ENCODE measurements at places on chromosomes 2 and 18. TPM values are rescaled to one million over a fixed set of nuclear protein-coding genes. Genes with fewer than 3 reads are reported as not detected.

The CTAGE1 gene
- not detected for total RNA-seq

DNA sequence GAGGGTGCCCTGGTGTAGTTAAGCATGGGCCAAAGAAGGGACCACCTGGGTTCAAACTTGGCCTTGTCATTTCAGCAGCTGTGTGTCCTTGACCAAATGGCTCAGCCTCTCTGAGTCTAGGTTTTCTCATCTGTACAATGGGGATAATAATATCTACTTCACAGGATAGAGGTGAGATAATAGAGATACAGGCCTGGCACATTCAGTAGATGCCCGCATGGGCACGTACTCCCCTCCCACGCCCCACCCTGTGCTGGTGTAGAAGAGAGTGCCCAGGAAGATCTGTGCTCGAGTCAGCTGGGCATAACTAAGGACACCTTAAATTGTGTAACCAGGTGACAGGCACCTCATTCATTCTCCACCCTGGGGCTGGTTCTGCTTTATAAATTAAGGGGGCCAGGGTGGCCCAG, 8.4 kb upstream of the TMEM185B start:
- DNase-seq, result no peak

GRCh38 chr2:145849466-145849865, 1329.5 kb upstream of the ZEB2 start:
- DNase-seq, result no peak

DNA sequence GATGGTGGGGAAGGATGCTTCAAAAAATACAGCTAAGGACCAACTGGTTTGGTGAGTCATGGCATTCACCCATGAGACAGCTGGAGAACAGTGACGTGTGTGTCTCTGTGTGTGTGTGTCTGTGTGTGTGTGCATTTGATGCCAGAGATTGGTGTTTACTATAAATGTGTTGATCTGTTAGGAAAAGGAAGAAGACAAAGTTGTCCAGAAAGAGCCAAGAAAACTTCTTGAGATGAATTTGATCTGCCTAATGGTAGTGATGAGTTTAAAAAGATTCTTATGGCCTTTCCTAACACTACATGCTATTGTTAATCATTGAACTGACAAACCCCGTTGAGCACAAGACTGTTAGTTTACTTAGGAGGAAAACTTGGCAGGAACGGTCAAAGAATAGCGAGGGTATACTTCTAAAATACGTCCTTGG, 36.4 kb upstream of the IL1R1 start:
- no peak for DNase-seq

DNA sequence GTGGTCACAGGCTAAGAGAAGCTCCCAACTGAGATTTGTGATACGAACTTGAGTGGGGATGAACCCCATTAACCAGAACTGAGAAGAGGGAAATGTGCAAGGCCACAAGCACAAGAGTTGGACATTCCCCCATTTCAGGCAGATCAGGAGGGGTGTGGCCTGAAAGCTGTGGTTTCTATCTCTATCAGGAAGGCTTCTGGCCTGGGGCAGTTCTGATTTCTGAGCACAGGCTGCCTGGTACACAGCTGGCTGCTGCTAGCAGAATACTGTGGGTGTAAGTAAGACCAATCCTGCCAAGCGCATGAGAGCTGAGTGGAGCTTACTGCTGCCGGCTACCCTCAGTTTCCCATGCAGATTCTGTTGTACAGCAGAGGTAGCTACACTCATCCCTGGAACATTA, 484.6 kb downstream of the SATB2 start:
- no peak for DNase-seq

The PRKAG3 gene
- total RNA-seq, result not detected

- DNase-seq, result no peak
Measured at GRCh38 chr2:3494984-3495666, 24.2 kb downstream of the ADI1 start.

- no peak for DNase-seq
Measured at GRCh38 chr18:51721388-51721787, 523.9 kb upstream of the MEX3C start.

GRCh38 chr2:196290569-196290968, 119.2 kb upstream of the STK17B start:
- DNase-seq, result no peak

- no peak for DNase-seq
Measured at GRCh38 chr2:31240381-31241365, 6.7 kb downstream of the EHD3 start.

The GCKR gene
- total RNA-seq, result not detected

The SRSF7 gene
- 45.9 TPM for total RNA-seq

DNA sequence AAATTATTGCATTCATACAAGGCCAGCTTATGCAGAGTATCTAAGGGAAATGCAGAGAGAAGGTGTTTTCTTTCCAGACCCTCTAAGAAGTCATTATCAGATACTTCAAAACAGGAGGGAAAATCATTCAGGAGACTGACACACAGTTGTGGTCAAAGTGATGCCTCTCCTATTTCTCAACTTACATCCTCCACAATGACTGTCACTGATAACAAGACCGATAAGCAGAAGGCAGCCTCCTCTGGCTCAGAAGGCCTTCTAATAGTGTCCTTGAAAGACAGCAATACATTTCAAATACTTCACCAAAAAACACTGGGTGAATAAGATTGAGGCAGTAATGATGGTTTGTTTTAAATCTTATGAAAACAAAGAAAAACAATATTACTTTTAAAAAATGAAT, 199.7 kb downstream of the PIEZO2 start:
- no peak for DNase-seq

DNA sequence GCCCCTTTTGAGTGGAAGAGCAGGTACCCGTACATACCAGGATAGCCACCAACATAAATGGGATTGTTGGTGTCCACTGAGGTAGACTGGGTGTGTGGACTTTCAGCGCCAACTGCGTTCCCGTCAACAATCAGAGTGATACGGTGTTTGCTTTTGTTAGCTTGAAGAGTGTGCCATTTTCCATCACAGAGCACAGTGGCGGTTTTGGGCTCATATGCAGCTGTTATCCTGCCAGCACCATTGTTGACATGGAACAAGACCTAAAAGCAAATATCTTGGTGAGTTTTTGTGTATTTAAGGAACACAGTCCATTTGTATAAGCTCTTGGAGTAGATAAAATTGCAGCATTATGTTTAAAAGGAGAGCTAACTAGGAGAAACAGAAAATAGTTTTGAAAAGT, 174.5 kb downstream of the LAMA1 start:
- no peak for DNase-seq

DNA sequence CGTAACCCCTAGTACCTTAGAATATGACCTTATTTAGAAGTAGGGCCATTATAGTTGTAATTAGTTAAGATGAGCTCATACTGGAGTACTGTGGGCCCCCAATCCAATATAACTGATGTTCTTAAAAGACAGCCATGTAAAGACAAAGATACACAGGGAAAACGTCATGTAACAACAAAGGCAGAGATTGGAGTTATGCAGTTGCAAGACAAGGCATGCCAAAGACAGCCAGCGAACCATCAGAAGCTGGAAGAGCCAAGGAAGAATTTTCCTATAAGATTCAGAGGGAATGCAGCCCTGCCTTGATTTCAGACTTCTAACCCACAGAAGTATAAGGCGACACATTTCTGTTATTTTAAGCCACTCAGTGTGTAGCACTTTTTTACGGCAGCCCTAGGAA, 55.9 kb upstream of the TLK1 start:
- DNase-seq, result no peak

- DNase-seq, result peak; percentile 87
Measured at GRCh38 chr2:38076710-38077430, 919 bp upstream of the CYP1B1 start.

DNA sequence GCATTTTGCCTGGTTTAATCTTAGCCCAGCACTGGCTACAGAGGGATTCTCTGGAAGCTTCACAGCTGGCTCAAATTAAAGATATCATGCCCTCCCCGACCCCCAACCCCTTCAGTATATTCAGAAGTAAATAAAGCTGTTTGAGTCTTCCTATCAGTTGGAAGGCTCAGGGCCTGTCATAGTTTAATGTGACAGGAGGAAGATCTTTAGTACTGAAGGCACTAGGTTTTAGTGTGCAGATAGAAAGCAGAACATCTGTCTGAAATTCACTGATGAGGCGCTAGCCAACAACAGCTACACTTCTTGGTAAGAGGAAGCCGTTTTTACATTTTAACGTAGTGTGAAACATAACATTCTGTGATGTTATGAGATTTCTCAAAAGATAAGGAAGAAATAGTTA, 969.1 kb upstream of the CDH2 start:
- DNase-seq, result no peak

The GPC1 gene
- 154 TPM for total RNA-seq

DNA sequence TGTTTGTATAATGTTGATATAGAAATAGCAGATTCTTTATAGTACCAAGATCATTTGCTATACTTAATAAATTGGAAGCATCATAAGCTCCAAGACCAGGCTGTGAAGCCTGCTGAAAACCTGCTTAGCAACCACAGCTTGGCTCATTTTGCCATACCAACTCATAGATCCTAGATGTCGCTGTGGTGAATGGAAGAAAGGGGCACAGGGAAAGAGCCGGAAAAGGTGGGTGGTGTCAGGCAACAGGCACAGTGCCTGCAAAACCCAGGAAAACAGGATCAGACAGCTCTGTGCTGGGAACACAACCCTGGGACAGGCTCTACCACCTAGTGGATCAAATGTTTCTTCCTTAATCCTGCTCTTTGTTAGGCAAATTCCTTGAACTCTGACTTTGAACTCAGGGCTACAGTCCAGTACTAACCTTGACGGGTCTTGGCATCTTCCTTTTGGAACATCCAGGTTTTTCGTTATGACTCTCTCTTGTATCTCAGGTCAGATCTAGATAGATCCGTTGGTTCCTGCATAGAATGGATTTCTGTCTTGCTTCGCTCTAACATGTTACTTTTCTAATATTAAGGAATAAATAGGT, 31.6 kb downstream of the TWSG1 start:
- no peak for DNase-seq

The FOSL2 gene
- 45.7 TPM for total RNA-seq

The WDR12 gene
- 51.1 TPM for total RNA-seq

- DNase-seq, result peak; percentile 55
Measured at GRCh38 chr2:149329489-149330126, 779 bp upstream of the LYPD6 start.

DNA sequence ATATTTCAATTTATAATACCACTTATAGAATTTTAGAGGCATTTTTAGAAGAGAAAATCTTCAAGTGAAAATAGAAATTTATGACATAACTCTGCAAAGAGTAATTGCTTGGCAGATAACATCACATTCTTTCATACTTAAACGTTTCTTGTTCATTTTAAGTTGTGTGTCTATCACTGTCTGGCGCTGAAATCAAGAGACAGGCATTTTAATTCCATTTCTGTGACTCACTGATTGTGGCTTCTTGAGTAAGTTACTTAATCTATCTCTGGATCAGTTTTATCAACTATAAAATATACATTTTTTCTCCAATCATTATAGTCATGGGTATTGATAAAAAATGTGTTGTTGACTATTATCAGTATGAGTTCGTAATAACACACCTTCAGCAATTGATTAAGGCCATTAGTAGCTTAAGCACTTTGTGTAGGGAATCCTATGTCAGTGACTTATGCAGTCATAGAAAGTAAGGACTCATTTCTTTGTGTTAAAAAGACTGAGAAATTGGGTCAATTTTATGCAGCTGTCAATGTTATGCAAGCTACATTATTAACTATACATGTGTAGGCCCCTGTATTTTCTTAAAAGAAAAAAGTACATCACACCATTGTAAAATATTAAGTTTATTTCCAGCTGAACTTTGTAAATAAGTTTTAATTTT, 497.3 kb downstream of the CCDC85A start:
- DNase-seq, result no peak

- peak; percentile 96 for DNase-seq
Measured at GRCh38 chr2:69436938-69437750, at the start of gene NFU1. TSS of gene NFU1 (minus strand) at chr2:69437435. CDS start at chr2:69437422, 13 bp downstream.

GRCh38 chr2:203997481-203997880, 60.9 kb downstream of the ICOS start:
- no peak for DNase-seq

DNA sequence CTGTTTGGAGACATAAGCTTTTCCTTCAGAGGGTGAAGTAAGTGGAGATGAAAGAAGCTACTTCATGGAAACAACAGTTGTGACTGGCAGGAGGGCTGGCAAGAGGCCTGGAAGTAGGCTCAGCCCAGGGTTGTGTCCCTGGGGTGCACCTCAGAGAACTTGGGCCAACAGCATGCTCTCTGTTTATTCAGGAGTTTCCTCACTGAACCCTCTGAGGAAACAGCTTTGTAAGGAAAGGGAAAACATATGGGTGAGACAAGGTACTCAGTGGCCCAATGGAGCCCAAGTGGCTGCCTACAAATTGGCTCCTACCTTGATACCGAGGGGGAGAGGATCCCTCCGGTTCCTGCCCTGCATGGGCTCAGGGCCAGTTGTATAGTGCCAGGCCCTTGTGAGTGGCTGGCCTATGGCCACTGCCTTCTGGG, 115.5 kb upstream of the ITGA6 start:
- DNase-seq, result no peak

GRCh38 chr18:26228562-26229260, 2.5 kb downstream of the TAF4B start:
- DNase-seq, result no peak

The NPHP1 gene
- total RNA-seq, result 4.5 TPM

- DNase-seq, result no peak
Measured at GRCh38 chr2:150182566-150183235, 304.8 kb downstream of the RND3 start.

The DTNA gene
- total RNA-seq, result 153 TPM

- no peak for DNase-seq
Measured at GRCh38 chr2:234686088-234686890, 189.4 kb upstream of the ARL4C start.

The LYG1 gene
- not detected for total RNA-seq

DNA sequence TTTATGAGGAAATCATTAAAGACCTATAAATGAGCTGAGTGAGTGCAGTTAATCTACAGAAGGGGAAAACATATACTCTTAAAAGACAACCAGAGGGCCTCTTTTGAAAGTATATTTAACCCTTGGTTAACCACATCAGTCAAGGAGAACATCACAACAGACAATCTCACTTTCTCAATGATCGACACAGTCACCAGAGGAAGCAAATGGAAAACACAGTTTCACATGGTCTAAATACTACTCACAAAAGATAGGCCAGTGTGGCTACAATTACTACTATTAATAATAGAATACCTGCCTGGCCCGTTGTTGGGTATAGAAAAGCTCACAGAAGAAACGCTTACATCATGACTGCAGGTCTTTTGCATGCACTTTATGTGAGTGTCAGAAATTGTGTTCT, 426.2 kb downstream of the NCKAP5 start:
- DNase-seq, result no peak

GRCh38 chr18:25727281-25727985, 363.0 kb downstream of the SS18 start:
- DNase-seq, result no peak

GRCh38 chr2:85178154-85178553, 45.0 kb downstream of the TCF7L1 start:
- DNase-seq, result no peak

DNA sequence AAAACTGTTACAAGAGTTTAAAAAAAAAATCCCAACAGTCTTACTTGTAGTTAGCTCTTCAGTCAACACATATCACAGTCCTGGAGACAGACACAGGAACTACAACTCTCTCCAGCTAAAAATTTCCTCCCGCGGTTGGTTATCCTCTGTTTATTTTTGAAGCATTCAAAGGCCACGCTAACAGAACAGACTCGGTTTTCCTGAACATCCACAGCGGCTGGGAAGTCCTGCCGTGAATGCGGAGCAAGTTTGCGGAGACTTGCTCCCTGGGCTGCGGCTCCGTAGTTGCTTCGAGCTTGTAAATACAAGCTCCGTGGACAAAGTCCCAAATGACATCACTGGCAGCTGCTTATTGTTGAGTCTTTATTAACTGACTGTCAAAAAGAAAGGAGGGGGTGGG, at the start of gene NCKAP5:
Gene NCKAP5, minus strand, starts transcription at position 292 of the 400 bp plus-strand sequence. CDS start 50,937 bp downstream, outside the sequence.
- DNase-seq, result no peak
